AG04449 (cell line): ENCODE measurements at places on chromosomes 5 and 9.
A peak's percentile ranks its signal among the peaks of the same experiment; 100 is the strongest.

- peak; percentile 5 for DNase-seq
These were observed 18.2 kb downstream of the PPP2R2B start for GRCh38 chr5:146860213-146860893.

DNA sequence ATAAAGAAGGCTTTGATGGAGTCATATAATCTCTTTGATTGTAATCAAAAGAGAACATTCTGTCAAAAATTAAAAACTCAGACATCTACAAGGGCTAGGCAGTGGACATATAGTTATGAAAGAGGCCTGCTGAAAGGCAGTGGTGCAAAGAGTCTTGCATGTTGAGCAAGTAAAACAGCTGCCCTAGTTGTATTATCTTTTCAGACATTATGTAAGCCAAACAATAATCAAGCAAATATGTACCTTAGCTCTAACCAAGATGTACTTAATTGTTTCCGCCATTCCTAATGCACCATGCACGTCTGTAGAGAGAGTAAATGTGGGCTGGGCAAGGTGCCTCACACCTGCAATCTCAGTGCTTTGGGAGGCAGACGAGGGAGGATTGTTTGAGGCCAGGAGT is 14.3 kb downstream of the GAPT start:
- no peak for DNase-seq

GRCh38 chr9:133945314-133945975 is 46.7 kb downstream of the VAV2 start:
- no peak for DNase-seq

GRCh38 chr9:86990290-86990689 is 43.0 kb upstream of the GAS1 start:
- no peak for DNase-seq

- peak; percentile 2 for DNase-seq
These were observed 128.0 kb downstream of the RASEF start for GRCh38 chr9:82934949-82935348.

DNA sequence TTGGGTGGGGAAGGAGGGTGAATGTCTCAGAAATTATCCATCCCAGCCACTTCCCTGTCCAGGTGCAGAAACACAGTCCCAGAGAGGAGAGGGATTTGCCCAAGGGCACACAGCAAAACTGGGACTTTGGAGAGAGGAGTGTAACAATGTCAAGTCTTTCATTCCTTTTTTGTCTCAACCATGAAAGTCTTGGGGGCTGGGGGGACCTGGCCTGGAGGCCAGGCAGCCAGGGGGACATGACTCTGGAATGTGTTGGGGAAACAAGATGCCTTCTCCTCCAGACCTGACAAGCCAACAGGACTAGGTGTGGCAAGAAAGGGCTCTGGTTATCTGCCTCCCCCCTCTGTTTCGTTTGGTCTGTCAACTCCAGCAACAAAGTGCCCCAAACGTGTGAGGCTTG is 13.9 kb upstream of the HAND1 start:
- no peak for DNase-seq

GRCh38 chr5:1348986-1349245 is 4.0 kb upstream of the CLPTM1L start:
- no peak for DNase-seq

- no peak for DNase-seq
These were observed 931.5 kb upstream of the NUDT12 start for GRCh38 chr5:104494083-104494482.

DNA sequence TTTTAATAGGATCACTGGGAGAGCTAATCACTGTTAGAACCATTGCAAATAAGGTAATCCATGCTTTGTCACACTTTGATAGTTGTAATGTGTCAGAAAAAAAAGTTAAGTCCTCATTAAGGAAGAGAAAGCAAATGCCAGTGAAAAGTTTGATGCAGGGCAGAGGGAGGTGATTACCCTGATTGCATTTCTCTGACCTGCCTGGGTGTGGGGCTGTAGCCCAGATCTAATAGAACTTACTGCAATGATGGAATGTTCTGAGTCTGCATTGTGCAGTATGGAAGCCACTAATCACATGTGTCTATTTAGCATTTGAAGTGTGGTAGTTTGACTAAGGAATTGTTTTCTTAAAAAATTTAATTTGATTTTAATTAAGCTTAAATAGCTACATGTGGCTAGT is 202.7 kb downstream of the ATP10B start:
- DNase-seq, result no peak

DNA sequence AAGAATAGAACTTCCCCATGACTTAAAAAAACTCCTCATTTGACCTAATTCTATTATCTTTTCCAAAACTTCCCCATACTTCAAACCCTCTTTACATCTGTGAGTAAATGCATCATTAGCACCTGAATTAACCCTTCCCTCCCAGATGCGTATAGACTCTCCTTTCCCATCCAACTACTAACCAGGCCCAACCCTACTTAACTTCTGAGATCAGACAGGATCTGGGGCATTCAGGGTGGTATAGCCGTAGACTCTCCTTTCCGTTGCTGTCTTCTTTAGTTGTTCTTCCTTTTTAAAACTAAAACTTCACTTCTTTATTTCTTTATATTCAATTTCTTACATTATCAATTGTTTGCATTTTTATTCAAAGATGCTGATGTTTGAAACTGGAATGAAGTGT is 165.2 kb downstream of the SLCO4C1 start:
- no peak for DNase-seq
